NCI-H748 treated with DMSO at 0.1 percent for 48 hours (cell line): ENCODE measurements at places on chromosomes 2 and 18.
A peak's percentile ranks its signal among the peaks of the same experiment; 100 is the strongest.

DNA sequence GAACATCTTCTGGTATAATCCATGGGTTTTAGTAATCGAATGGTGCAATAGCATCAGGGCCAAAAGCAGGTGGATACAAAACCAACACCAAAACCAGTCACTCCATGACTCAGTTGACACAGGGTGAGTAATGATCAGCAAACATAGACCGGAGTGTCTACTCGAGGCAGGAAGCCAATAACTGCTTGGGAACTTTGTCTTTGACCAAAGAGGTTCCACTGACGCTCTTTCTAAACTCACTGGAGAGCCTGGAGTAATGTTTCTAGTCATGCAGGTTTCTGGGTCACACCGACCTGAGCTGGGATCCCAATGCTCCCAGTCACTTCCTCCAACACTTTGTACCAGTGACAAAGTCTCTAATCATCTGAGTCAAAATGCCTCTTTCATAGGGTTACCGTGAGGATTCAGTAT is 30.9 kb downstream of the MREG start:
- DNase-seq = no peak

DNA sequence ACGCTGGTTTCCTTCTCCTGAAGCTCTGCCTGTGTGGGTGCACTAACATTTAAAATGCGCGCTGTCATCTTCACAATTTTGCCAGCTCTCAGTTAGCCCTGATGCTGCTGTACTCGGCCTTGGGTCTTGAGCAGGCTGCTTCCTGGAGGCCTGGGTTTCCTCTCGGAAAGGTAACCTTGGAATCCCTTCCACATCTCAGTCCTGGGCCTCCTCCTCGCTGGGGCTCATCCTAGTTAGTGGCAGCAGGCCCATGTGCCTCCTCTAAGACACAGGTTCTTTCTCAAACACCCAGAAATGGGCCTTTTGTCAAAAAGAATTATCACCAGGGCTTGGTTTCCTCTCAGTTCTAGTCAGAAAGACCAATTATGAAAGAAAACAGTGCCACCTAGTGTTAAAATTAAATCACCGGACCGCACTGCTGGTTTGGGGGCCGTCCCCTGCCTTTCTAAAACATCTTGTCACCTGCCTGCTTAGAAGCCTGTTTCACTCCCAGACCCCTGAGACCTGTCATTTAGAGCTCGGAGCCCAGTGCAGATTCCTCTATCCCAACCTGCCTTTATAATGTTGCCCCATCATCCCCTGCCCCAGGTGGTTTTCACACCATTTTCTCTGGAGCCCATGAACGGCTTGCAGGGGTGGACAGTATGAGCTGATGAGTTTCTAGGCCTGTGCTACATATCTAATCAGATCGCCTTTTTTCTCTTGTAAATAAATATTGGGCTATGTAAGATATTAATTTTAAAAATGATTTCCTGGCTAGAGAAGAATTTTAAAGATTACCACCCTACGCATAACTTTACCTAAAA is 42.4 kb downstream of the HK2 start:
- peak; percentile 25 for DNase-seq

- no peak for DNase-seq
Observed at GRCh38 chr2:69389271-69389670, 2.2 kb upstream of the GFPT1 start.

- no peak for DNase-seq
Observed at GRCh38 chr2:109401370-109401769, 212.4 kb downstream of the SEPTIN10 start.

GRCh38 chr18:61820882-61821281 is 71.9 kb downstream of the RNF152 start:
- no peak for DNase-seq

GRCh38 chr2:204360218-204361007 is 184.9 kb upstream of the PARD3B start:
- no peak for DNase-seq

GRCh38 chr2:226660526-226660925 is 139.1 kb downstream of the IRS1 start:
- DNase-seq = no peak

DNA sequence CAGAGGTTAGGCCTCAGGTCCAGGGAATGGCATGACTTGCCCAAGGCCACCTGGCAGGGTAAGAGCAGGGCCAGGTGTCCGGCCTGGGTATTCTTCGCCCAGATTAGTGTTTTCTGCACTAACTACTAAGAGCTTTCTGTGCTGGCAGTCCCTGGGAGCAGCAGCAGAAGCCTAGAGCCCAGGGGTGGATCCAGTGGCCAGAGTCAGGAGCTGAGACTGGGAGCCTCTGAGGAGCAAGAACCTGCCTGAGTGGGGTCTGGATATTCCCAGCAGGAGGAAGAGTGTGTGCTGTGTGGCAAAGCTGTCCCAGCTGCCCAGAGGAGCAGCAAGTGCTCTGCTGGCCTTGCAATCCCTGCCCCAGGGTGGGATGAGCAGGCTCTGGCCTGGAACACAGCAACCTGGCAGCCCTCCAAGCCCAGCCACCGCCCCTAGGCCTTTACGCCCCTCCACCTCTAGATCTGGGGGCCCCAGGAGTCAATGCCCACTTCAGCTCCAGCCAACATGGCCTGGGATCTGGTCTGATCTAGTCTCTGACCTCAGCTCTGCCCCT is 30.7 kb upstream of the GPAT2 start:
- DNase-seq = no peak

- DNase-seq = no peak
Observed at GRCh38 chr18:77178559-77178958, 46.0 kb upstream of the MBP start.

- DNase-seq = no peak
Observed at GRCh38 chr18:22254088-22254487, 84.7 kb downstream of the GATA6 start.

DNA sequence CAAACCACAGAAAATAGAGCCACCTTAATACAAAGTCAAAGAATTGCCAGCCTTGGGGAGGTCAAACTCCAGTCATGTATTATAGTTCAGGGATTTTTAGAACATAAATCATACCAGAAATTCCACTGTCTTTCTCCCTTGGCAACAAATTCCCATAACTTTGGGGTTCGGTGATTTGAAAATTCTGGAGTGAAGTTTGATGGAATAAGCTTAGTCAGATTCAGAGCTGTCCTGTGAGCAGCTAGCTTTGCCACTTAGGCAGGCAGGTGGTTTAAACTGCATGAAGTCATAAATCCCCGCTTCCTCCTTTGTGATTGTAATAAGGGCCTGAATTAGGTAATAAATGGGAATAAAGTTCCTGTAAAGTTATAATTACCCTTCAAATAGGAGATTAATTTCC is 457.0 kb upstream of the HNMT start:
- DNase-seq = no peak

DNA sequence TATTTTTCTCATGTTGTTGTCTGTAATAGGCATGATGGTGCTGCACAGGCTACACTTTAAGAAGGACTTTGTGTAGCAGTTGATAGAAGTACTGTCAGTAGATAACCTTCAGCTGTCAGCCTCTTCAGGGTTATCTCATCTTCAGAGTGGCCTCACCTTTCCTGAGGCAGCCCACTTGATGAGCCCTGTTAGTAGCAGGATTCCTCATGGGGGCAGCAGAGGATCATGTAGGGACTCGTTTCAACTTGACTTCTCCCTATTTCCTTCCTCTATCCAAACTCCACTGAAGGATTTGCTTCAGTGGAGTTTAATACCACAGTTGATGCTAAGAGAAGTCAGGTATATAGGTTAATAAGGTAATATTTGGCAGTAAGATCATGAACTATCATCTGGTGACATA is 530.3 kb upstream of the FSIP2 start:
- DNase-seq = peak; percentile 70
